Ammon's horn (tissue), 1 donor: ENCODE measurements at places on chromosomes 13 and 19.

DNA sequence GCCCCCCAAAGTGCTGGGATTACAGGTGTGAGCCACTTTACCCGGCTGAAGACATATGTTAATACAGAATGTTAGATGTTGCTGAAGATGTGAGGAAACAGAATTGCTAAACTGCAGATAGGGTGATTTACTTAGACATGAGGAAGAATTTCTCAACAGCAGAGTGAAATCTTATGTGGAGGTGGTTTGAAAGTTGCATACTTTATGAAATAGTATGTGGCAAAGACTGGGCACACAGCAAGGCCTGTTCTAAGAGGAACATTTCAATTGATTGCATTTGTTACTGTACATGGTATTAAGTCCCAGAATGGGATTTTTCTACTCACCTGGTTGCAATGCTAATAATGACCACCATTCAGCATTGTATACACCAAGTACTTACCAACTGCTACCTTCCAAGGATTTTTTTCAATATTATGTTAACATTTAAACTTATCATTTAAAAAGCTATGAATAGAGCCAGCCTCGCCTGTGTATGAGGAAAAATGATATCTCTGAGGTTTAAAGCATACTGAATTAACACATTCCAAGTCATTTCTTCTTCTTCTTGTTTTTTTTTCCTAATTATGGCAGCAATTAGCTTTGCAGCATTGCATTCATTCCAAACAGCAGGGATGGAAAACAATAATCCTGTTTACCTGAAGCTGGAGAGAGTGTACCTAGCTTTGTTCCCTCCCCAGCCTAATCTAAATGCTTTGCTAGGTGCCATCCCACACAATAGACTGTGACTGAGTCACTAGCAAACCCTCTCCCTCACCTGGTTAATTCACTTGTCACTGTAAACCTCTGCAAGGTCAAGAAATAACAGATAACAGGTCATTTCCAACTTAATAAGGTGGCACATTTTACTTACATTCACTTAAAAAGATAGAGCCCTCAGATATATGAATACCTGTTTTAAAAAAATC lies 19.4 kb upstream of the KLF5 start:
- DNase-seq: no peak

- DNase-seq: peak; percentile 87
These were observed at the start of gene CEBPA for GRCh38 chr19:33302175-33302973. Gene CEBPA (minus strand): TSS chr19:33302534. CDS start chr19:33302414, 120 bp downstream.

DNA sequence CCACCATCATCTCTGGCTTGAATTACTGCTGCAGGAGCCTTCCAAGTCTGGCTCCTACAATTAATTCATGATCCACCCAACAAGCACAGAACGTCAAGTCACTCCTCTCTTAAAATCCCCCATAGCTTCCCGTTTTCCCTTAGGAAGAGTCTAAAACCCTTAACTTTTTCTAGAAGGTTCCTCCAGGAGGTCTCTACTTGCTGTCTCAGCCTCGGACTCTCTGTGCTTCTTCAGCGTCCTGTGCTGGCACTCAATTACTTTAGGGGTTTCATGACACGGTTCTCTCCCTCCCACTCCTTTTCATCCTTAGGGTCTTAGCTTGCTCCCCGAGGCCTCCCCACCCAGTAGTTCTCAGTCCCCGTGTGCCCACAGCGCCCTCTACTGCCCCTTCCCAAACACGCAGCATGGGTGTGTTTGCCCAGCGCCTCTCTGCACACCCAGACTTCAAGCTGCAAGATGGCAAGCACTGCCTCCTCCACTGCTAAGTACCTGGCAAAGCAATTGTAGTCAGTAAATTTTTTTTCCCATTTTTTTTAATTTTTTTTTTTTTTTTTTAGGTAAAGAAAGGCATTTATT lies 25.8 kb upstream of the MAP3K10 start:
- DNase-seq: peak; percentile 63

DNA sequence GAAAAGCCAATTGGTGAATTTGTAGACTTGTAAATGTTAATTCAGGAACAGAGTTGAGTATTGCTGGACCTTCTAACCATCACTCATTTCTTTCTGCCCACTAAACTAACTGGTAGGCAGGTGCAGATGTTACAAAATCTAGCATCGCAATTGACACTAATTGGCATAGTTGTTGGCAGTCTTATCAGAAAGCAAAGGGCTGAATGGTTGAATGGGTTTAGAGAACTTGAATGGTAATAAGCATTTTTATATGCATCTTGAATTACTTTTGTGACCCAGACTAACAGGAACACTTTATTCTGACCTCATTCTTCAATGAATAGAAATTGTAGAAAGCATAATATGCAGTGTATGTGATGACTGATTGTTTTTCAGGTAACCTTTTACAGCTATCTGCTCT lies 189.1 kb downstream of the GGACT start:
- DNase-seq: no peak

GRCh38 chr19:36409841-36410240 lies 8.6 kb downstream of the ZFP82 start:
- no peak for DNase-seq

GRCh38 chr13:79402074-79402635 lies 3.9 kb downstream of the RBM26 start:
- DNase-seq: no peak

GRCh38 chr13:97026531-97027161 lies 32.4 kb upstream of the OXGR1 start:
- no peak for DNase-seq

DNA sequence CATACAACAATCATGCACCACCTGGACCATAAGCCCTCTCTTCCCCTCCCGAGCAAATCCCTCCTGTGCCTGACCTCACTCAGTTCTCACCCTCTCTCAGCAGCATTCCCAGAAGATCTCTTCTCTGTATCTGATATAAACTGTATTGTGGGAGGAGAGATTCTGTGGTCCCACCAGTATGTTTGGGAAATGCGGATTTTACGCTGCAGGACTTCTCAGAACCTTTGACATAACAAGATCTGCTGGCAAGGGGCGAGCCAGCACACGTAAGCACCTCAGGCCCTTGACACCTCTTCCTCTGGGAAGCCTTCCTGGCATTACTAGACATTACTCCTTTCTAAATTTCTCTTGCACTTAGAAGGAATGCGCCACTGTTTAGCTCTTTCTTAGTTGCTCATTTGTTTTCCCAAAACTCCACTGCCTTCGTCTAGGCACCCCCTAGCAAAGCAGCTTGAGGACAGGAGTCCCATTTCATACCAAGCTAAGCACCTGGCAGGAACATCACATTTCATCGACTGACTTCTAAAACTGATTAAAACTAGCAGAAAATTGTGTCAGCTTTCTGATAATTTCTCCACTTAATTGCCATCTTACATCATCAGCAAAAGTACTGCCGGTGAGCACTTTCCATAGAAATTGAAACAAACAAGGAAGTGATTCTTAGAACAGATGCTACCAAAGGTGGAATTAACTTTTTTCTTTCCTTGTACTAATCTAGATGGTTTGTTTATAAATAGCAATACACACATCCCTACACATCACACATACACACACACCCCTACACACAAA lies 63.2 kb downstream of the CCDC70 start:
- DNase-seq: no peak

GRCh38 chr19:51001515-51001914 lies at the start of gene KLK8:
Gene KLK8 (minus strand): TSS chr19:51001604. CDS start chr19:51001167, 437 bp downstream.
- DNase-seq: no peak

DNA sequence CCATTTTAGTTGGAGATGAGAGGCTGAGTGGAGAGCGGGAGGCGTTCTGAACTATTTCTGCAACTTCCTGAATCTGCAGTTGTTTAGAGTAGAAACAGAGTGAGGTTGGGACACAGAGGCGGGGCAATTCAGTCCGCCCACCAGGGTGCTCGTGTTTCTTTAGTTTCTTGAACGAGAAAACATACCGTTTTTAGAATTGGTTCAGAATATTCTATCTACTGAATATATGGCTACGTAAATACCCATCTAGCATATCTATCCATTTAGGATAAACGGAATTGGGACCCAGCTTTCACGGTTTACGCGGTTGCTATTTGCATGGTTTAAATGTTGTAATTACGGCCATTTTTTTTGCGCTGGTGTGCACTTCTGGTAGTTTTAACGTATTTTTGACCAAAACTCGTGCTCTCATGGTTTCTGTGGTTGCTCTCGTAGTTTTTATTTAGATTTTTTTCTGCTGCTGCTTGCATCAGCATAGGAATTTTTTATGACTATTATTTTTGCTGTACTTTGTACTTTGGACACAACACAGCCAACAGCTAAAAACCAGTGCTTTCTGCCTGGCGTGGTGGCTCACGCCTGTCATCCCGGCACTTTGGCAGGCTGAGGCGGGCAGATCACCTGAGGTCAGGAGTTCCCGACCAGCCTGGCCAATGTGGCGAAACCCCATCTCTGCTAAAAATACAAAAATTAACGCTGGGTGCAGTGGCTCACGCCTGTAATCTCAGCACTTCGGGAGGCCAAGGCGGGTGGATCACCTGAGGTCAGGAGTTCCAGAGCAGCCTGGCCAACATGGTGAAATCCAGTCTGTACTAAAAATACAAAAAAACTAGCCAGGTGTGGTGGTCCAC lies 32.7 kb downstream of the TIMM13 start:
- peak; percentile 40 for DNase-seq

DNA sequence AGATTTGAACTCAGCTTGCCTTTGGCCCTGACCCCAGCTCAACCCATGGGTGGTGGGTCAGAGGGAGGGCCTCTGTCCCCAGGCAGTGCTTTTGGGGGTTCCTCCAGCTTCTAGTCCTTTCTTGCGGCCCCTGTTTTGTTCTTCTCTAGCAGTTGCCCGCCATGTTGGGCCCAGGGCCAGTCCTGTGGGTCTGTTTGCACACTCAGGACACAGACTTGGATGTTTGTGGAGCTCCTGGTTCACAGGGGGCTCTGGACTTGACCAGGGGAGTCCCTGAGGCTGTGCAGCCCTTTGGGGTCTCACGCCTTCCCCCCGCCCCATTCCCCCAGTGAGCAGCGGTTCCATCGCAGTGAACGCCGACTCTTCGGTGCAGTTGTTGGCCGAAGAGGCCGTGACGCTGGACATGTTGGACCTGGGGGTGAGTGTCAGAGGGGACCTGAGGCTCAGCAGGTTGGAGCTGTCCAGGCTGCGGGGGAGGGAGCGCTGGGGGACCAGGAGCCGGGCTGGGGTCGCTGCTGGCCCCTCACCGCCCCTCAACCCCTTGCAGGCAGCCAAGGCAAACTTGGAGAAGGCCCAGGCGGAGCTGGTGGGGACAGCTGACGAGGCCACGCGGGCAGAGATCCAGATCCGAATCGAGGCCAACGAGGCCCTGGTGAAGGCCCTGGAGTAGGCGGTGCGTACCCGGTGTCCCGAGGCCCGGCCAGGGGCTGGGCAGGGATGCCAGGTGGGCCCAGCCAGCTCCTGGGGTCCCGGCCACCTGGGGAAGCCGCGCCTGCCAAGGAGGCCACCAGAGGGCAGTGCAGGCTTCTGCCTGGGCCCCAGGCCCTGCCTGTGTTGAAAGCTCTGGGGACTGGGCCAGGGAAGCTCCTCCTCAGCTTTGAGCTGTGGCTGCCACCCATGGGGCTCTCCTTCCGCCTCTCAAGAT lies 2.5 kb downstream of the ATP5F1D start:
- peak; percentile 89 for DNase-seq

- no peak for DNase-seq
These were observed 386 bp downstream of the VAV1 start for GRCh38 chr19:6772866-6773322.

- DNase-seq: no peak
These were observed 74.0 kb upstream of the KCTD15 start for GRCh38 chr19:33722456-33723239.

DNA sequence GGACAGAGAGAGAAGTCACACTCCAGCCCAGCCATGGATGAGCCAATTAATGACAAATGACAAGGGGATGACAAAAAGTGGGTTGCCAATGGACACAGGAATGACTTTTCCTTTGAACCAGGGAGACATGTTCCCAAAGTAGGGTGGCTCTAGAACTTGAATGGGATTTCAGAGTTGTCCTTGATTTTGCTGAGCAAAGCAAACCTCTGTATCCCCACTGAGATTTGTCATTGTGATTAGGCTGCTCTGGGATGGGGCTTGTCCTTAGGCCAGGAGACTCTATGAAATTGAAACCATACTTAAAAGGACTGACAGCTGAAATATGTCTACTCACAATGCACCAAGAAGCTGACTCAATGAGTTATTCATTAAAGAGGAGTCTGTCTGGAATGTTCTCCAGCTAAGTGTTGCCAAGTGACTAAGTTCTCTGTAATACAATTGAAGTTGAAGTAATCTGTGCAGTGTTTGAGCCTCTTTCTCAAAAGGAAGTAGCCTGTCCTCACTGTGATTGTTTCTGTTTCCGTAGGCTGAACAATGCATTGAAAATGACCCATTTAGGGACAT lies 69.0 kb upstream of the PCDH9 start:
- DNase-seq: no peak

DNA sequence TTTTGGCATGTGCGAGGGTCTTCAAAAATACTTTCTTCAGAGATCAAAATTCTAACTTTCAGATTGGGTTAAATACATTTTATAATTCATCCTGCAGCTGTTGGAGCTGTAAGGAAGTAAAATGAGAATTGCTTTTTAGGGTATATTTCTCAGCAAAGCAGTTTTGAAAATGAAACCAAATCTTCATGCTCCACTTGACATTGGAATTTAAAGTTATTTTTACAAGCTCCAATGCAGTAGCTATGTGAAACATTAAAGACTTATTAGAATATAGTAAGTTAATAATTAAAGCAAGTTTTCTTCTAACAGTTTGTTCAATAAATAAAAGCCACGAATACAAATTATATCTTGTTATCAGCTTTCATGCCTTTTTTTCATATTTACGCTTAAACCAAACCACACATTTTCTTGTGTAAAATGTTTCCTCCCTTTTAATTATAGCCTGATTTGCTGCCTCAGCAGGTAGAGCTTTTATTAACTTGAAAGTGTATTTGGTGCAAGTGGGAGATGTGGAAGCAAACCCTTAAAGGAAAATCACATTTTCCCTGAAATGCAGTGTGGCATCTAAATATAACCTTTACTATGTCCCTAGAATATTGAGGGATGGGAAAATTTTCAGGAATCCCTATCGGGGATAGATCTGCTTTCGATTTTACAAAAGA lies 12.4 kb upstream of the MICU2 start:
- no peak for DNase-seq
